ENCODE measurements at places on chromosomes 16 and 17. TPM values are rescaled to one million over a fixed set of nuclear protein-coding genes. Genes with fewer than 3 reads are reported as not detected.

DNA sequence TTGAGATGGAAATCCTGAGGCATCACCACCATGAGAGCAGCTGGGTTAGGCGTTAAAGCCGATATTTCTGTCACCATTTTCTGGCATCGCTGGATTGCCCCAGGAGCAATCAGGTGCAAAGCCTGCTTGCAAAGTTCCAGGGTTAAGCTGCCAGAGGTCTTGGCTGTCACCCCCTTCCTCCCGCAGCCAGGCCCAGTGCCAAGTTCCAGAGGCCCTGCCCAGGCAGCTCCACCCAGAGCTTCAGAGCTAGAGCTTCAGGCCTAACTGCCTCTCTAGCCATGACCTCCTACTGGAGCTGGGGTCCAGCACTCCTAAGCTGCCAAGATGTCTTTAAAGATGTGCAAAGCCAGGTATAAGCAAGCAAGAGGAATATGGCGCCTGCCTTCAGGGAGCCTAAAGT is 8.8 kb upstream of the TMEM238L start:
- H3K27me3 ChIP-seq: no peaks in the 10 kb centered on the region
- H3K36me3 ChIP-seq: no peaks in the 10 kb centered on the region
- no peak overlapping the region for H3K4me3 ChIP-seq
- no peaks in the 10 kb centered on the region for H3K4me1 ChIP-seq
- H3K27ac ChIP-seq: no peak overlapping the region

GRCh38 chr16:63298993-63299392 is 1262.8 kb upstream of the CDH8 start:
- H3K36me3 ChIP-seq: no peaks in the 10 kb centered on the region
- no peaks in the 10 kb centered on the region for H3K4me1 ChIP-seq
- no peaks in the 10 kb centered on the region for H3K27me3 ChIP-seq
- no peak overlapping the region for H3K4me3 ChIP-seq

DNA sequence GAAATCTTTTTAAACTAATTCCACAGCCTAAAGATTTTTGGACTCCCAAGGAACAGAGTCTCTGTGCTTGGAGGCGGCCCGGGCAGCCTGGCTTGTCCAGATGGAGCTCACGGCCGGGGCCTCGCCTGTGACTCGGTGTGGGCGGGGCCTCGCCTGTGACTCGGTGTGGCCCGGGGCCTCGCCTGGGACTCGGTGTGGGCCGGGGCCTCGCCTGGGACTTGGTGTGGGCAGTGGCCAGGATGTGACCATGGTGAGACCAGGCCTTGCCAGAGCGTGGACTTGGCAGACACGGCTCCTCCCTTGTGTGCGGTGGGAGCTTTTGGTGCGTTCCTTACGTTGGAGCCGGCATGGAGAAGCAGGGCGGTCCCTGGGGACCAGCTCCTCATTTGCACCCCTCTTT is 92.3 kb downstream of the METRNL start:
- H3K27me3 ChIP-seq: peaks cover 2% of the 10 kb centered on the region
- no peak for DNase-seq
- no peaks in the 10 kb centered on the region for H3K4me1 ChIP-seq
- no peak overlapping the region for H3K4me3 ChIP-seq

DNA sequence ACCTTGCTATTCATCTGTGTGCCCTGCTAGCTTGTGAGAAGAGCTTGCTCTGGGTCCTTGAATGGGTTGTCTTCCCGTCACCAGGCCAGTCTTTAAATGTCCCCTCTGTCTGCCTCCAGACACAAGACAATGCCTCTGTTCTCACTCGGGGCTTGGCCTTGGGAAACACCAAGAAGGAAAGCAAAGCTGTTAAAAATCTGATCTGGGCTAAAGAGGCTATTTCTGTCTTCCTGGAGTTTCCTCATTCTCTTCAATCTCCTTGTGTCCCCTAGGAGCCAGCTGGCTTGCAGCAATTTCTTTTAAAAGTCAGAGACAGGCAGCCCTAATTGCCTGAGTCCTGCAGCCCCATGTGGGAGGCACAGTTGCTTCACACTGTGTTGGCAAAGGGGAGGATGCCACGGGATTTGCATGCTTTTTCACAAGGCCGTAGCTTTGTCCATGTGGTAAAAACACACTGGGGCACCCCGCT is 2.5 kb downstream of the DNAI2 start:
- no peaks in the 10 kb centered on the region for H3K36me3 ChIP-seq
- H3K4me3 ChIP-seq: no peak overlapping the region
- H3K4me1 ChIP-seq: peaks cover 36% of the 10 kb centered on the region
- no peak for DNase-seq
- H3K27me3 ChIP-seq: no peaks in the 10 kb centered on the region

GRCh38 chr17:69945698-69946185 is 129.3 kb upstream of the KCNJ16 start:
- no peak overlapping the region for H3K4me3 ChIP-seq
- H3K4me1 ChIP-seq: no peaks in the 10 kb centered on the region
- no peaks in the 10 kb centered on the region for H3K27me3 ChIP-seq
- no peak for DNase-seq
- H3K36me3 ChIP-seq: no peaks in the 10 kb centered on the region

DNA sequence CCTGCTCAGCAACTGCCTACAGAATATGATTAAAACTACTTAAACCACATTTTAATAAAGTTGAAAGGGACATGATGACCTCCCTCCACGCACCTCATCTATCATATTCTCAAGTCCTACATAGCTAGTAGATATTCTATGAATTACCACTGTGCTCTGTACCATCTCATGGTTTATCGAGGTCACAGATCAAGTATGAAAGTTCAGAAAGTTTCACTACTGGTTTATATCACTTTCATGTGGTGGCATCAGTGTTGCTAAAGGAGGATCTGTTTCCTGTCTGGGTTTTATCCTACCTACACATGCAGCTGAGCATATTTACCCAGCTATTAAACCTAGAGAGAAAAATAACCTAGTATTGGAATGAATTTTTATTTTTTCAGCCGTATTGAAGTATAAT is 214.9 kb upstream of the MON1B start:
- no peak overlapping the region for H3K27ac ChIP-seq
- H3K4me3 ChIP-seq: no peak overlapping the region
- H3K4me1 ChIP-seq: no peaks in the 10 kb centered on the region
- DNase-seq: no peak

DNA sequence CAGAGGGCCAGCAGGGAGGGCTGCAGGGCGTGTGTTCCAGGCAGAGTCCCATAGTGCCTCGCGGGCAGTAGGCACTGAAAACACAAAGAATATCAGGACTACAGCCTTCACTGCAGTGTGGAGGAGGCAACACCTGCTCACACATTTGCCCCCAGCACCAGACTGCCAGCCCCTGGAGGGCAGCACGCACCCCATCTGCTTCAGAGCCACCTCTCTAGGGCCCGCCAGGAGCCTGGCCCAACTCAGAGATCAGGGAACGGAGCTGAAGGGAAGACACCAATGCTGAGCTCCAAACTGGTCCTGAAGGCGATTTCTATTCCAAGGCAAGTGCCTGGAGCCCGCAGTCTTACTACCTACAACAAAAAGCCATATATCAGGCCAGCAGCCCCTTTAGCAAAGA is 130.3 kb downstream of the ZNF423 start:
- no peaks in the 10 kb centered on the region for H3K4me1 ChIP-seq
- no peak overlapping the region for H3K4me3 ChIP-seq
- no peak for DNase-seq
- H3K36me3 ChIP-seq: no peaks in the 10 kb centered on the region

DNA sequence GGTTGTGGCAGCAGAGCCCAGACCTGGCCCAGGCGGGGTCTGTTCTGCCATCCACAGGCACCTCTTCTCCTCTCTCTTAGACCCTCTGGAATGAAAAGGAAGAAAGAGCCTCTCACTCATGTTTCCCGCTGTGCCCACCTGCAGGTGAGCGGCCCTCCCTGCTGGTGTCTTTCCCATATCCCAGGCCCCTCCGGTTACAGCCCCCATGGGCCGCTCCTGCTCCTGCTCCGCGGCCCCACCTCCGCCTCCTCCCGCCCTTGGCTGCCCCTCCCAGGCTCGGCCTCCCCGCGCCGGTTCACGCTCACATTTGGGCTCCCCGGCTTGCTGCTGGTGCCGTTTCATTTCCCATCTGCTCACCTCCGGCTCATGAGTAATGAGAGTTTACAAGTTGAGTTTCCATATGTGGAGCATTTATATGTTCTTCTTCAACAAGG is 98.7 kb upstream of the SDK2 start:
- no peaks in the 10 kb centered on the region for H3K36me3 ChIP-seq
- no peak for DNase-seq
- H3K4me1 ChIP-seq: no peaks in the 10 kb centered on the region
- no peak overlapping the region for H3K4me3 ChIP-seq
- no peaks in the 10 kb centered on the region for H3K27me3 ChIP-seq
- no peak overlapping the region for H3K27ac ChIP-seq

DNA sequence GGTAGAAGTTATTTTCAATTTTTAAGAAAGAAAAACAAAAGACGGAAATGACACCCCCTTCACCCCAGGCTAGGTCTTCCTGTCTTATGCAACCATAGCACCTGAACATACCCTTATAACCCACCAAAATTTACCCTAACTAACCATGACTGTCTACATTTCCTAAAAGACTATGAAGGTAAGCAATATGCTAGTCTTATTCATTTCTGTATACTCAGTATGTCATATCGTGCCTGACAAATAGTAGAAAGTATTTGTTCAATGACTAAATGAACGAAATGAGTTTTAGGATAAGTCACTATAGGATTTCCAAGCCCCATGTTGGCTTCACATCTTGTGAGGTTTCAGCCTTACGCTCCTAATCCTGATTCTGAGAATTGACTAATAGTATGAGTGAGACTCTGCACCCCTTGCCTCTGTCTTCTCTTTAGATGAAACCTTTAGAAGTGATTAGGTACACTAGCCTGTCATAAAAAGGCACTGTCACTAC is 6.5 kb downstream of the ADAT1 start:
- H3K36me3 ChIP-seq: peaks cover 65% of the 10 kb centered on the region
- no peak overlapping the region for H3K27ac ChIP-seq
- no peaks in the 10 kb centered on the region for H3K27me3 ChIP-seq
- peak overlapping the region; percentile 1 for H3K4me3 ChIP-seq

DNA sequence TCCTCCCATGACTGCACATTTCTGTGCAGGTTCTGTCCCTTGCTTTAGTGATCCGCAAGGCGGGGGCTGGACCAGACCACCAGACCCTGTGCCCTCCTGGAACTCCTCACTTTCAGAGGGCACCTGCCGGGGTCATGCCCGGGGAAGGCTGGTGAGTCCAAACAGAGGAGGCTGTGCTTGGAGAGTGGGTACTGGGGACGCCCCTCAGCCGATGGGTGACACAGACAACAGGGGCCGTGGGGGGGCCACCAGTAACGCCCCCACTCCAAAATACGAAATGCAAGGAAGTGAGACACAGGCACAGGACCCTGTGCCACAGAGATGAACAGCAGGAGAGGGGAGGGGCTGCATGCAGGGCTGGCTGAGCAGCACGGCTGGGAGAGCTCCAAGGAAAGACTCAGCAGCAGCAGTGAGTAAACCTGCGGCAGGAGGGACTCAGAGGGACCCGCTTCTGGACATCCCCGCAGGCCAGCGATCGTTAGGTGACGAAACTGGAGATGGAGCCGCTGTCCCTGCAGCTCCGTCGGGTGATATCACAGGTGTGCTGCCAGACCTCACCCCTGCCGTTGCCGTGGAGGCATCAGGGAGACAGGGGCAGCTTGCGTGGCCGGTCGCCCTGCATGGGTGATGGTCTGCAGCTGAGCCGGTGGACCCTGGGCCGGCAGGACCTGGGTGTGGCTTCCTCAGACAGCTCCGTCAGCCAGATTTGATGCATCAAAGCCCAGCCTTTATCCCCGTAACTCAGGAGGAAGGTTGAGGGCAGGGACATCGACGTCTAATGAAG is 71.2 kb upstream of the GNG13 start:
- H3K27ac ChIP-seq: no peak overlapping the region
- H3K36me3 ChIP-seq: no peaks in the 10 kb centered on the region

DNA sequence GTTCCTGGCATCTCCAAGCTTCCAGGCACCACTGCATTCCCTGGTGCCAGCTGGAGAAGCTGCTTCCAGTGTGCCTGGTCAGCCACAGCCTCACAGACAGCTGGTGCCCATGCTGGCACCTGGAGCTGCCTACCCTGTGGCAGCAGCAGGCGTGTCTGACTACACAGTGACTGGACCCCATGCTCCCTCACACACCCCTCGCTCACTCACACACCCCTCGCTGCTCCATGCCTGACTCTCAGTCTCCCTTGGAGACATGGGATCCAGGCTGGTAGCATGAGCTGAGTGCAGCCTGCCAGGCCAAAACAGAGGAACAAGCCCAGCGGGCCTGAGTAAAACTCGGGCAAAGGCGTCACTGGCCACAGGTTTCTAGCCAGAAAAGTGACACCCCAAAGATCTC is 59.1 kb upstream of the SMIM36 start:
- H3K27ac ChIP-seq: no peak overlapping the region
- no peaks in the 10 kb centered on the region for H3K36me3 ChIP-seq
- H3K4me3 ChIP-seq: no peak overlapping the region
- no peak for DNase-seq
- H3K27me3 ChIP-seq: no peaks in the 10 kb centered on the region
- peaks cover 1% of the 10 kb centered on the region for H3K4me1 ChIP-seq

GRCh38 chr16:1530349-1530882 is 3.0 kb upstream of the TMEM204 start:
- no peaks in the 10 kb centered on the region for H3K27me3 ChIP-seq
- H3K36me3 ChIP-seq: no peaks in the 10 kb centered on the region
- peaks cover 41% of the 10 kb centered on the region for H3K4me1 ChIP-seq
- no peak for DNase-seq
- no peak overlapping the region for H3K4me3 ChIP-seq
- H3K27ac ChIP-seq: no peak overlapping the region

GRCh38 chr17:81672954-81673353 is 6.4 kb downstream of the CCDC137 start:
- no peak overlapping the region for H3K4me3 ChIP-seq
- peaks cover 8% of the 10 kb centered on the region for H3K4me1 ChIP-seq
- no peak overlapping the region for H3K27ac ChIP-seq

DNA sequence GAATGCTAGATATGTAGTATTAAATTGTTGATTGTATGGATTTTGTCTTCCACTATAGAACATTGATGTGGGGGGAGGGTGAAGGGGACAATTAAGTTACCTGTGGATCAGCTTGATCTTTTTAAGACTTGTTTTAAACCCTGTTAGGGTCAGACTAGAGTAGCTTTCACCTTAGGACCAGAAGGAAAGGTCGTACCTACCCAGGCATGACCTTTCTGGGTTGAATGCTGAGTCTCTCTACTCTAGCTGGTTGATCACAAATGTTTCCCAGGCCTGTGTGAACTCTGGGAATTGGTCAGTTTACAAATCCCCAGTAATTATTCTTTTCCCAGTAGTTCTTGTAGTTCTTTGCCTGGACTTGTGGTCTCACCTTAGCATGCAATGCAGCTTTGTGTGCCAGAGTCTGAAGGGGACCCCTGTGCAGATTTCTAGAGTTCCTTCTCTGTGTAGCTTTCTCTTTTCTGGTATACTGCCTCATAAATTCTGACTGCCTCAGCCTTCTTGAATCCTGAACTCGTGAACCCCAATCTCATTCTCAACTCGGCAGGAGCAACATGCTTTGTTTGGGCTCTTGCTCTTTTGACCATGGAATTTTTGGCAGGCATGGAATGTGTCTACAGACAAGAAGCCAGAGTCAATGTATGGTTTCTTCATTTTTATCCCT is 54.1 kb downstream of the VMP1 start:
- H3K36me3 ChIP-seq: no peaks in the 10 kb centered on the region
- H3K27ac ChIP-seq: no peak overlapping the region
- no peaks in the 10 kb centered on the region for H3K4me1 ChIP-seq
- H3K4me3 ChIP-seq: no peak overlapping the region
- H3K27me3 ChIP-seq: no peaks in the 10 kb centered on the region

SLC5A11 gene
- 0.15 TPM for total RNA-seq

MFAP4 gene
- not detected for total RNA-seq

TNFSF13 gene
- total RNA-seq: 45.6 TPM

KRT28 gene
- total RNA-seq: not detected

CNGB1 gene
- not detected for total RNA-seq

OR1D2 gene
- not detected for total RNA-seq

ITGAX gene
- 306 TPM for total RNA-seq

TBCD gene
- 99.2 TPM for total RNA-seq

C17orf78 gene
- not detected for total RNA-seq

KRTAP3-2 gene
- total RNA-seq: not detected

NOL11 gene
- 50.0 TPM for total RNA-seq

RNF112 gene
- total RNA-seq: 1.7 TPM

BTBD17 gene
- not detected for total RNA-seq

EME1 gene
- total RNA-seq: 15.2 TPM
